ENCODE measurements at places on chromosomes 13 and 19.
A peak's percentile ranks its signal among the peaks of the same experiment; 100 is the strongest.

- no peak overlapping the region for H3K27ac ChIP-seq
- no peaks in the 10 kb centered on the region for H3K36me3 ChIP-seq
- H3K4me1 ChIP-seq: peaks cover 17% of the 10 kb centered on the region
- no peak overlapping the region for H3K4me3 ChIP-seq
- peaks cover 38% of the 10 kb centered on the region for H3K27me3 ChIP-seq
These were observed 1.2 kb downstream of the KL start for GRCh38 chr13:33017323-33017929.

DNA sequence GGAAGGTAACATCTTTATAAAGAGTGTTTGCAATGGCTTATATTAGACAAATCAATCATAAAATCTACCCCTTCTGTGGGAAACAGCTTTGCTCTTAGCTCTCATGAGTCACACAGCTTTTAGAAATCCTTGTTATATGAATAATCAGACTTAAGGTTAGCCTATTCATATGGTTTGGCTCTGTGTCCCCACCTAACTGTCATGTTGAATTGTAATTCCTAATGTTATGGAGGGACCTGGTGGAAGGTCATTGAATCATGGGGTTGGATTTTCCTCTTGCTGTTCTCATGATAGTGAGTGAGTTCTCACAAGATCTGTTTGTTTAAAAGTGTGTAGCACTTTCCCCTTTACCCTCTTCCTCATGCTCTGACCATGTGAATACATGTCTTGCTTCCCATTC lies 704.2 kb upstream of the KLHL1 start:
- no peak overlapping the region for H3K27ac ChIP-seq
- no peak overlapping the region for H3K4me3 ChIP-seq
- H3K27me3 ChIP-seq: no peaks in the 10 kb centered on the region
- no peaks in the 10 kb centered on the region for H3K36me3 ChIP-seq
- H3K4me1 ChIP-seq: no peaks in the 10 kb centered on the region
- DNase-seq: no peak

DNA sequence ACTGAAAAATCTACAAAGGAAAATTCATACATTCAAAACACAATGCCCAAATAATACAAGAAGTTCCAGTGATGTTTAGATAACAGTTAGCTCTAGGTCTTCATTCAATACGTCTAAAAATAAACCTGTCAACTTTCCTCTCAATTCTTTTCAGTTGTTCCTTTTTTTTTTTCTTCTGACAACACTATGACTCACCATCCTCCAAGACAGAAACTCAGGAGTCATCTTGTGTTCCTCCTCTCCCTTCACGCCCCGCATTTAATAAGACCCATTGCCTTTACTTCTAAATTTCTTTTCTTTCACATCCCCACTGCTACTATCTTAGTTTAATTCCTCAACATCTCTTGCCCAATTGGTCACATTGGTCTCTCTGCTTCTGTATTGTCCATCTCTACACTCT lies 759.9 kb downstream of the GPC5 start:
- no peak overlapping the region for H3K4me3 ChIP-seq
- DNase-seq: no peak
- H3K4me1 ChIP-seq: no peaks in the 10 kb centered on the region
- H3K27me3 ChIP-seq: no peaks in the 10 kb centered on the region

DNA sequence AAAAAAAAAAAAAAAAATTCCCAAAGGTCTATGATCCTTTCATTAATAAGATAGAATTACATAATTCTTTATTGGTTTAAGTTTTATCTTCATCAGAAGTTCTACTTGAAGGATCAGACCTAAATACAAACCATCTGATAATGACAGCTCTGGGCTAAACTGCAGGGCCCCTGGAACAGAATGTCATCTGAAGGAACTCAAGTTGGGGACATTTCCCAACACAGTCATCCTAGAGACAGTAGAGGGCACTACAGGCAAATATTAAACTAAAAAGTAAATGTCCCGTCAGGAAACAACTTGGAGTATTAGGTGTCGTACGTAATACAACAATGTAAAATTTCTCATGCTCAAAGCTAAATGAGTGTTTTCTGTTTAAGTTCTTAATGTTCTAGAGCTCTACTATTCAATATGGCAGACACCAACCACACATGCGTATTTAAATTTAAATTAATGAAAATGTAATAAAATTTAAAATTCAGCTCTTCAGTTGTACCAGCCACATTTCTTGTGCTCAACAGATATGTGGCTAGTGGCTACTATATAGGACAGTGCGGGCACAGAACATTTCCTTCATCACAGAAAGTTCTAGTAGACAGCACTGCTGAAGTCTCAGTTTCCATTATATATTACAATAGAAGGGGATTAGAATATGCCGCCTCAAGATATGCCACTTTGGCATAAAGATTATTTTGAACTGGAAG lies 21.8 kb upstream of the NAXD start:
- H3K4me1 ChIP-seq: no peaks in the 10 kb centered on the region
- H3K27me3 ChIP-seq: no peaks in the 10 kb centered on the region
- DNase-seq: peak; percentile 64
- H3K36me3 ChIP-seq: no peaks in the 10 kb centered on the region

DNA sequence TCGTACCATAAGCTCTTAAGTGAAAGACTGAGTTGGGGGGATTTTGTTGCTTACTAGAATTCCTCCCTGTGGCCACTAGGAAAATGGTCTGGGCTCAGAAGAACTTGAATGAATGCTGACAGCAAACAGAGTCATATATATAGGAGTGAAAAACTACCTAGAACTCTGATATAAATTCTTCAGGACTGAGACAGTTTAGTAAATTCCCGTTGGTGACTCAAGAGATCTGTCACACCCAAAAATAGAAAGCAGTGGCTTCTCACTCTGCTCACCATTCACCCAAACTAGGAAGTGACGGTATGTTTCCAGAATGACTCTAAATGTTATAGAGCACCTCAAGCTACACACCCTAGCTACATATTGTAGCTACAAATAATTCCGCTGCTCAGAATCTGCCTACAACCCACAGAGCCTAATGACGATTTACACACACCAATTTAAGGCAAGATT lies 116.2 kb downstream of the TBC1D4 start:
- no peaks in the 10 kb centered on the region for H3K36me3 ChIP-seq
- no peaks in the 10 kb centered on the region for H3K4me1 ChIP-seq
- DNase-seq: no peak
- H3K27ac ChIP-seq: no peak overlapping the region

DNA sequence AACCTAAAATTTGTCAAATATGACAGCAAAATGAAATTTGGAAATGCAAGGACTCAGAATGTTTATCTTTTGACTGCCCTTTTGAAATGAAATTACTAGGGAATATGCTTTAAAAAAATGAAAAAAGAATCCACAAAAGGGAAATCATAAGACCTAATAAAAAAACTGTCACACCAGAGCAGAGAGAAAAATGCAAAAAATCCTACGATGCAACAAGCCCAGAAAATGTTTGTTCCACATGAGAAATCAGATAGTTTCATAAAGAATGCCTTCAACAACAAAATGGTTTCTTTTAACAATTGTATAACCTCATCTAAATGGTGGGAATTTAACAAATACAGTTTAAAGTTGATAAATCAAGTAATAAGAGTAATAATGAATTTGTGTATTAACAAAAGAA lies 8.0 kb downstream of the LPAR6 start:
- no peaks in the 10 kb centered on the region for H3K36me3 ChIP-seq
- no peak for DNase-seq
- H3K4me3 ChIP-seq: no peak overlapping the region
- H3K27ac ChIP-seq: no peak overlapping the region
- H3K27me3 ChIP-seq: no peaks in the 10 kb centered on the region

DNA sequence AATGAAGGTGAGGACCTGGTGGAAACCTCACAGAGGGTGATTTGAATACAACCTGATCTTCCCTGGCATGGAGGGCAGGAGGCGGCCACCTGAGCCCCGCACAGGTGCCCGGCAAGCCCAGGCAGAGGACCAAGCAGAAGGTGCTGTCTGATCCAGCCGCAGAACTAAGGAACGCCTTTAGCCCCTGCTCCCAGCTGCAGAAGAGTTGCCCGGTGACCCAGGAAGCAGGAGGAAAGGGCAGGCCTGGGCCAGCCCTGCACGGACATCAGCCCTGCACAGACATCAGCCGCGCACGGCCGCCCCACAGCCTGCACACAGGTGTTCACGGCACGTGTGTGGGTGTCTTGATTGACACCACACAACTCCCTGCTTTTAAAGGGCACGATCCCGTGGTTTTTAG lies 43.1 kb downstream of the RASA3 start:
- H3K36me3 ChIP-seq: no peaks in the 10 kb centered on the region
- H3K4me1 ChIP-seq: peaks cover 10% of the 10 kb centered on the region
- no peak overlapping the region for H3K4me3 ChIP-seq
- H3K27ac ChIP-seq: no peak overlapping the region
